ENCODE measurements at places on chromosomes 7 and 10.

GRCh38 chr10:69679736-69680135, 49.7 kb downstream of the FAM241B start:
- no peak for DNase-seq

DNA sequence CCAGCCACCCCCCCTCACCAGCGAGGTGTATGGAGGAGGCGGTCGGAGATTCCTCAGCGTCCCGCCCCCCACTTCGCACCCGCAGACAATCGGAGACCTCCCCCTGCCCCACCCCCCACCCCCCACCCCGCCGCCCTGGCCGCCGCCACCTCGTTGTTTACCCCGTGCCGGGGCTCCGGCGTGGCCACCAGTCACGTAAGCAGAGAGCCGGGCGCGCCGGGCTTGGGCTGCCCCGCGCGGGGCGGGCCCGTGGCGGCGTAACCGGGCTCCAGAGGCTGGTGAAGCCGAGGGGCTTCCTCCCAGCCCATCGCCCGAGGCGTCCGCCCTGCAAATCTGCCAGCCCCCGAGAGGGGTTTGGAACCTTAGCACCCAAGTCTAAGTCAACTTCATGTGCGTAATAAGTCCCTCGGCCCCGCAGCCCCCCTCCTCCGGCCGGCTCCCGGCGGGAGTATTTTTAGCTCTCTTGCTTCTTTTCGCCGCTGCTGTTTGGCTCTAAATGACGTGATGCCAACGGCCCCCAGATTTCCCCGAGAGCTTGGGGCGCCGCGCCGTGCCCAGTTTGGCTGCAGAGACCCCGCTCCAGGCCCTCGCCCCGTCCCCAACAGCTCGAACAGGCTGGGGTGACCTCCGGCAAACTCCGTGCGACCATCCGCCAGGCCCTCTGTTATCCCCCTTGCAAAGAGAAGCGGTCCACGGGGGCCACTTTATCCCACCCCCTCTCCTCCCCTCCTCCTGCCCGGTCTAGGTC, 2.7 kb downstream of the MXI1 start:
- DNase-seq = no peak

GRCh38 chr7:12094365-12094921, 116.7 kb upstream of the TMEM106B start:
- DNase-seq = no peak

GRCh38 chr7:41918597-41918996, 215.7 kb upstream of the INHBA start:
- DNase-seq = peak; percentile 96

- DNase-seq = peak; percentile 22
These were observed 5.1 kb upstream of the MYL7 start for GRCh38 chr7:44145969-44146911.

DNA sequence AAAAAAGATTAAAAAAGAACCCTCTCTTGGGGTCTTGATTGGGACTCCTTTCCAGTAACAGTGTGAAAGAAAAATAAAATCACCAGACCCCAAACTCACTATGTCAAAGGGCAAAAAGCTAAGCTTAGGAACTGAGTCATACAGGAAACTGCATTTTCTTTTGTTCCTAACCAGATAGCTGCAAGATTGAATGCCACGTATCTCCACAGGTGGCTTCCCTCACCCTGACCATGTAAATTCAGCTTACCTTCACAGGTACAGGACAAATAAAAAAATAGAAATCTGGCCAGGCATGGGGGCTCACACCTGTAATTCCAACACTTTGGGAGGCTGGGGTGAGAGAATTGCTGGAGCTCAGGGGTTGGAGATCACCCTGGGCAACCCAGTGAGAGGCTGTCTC, 32.5 kb upstream of the EIF4H start:
- no peak for DNase-seq

GRCh38 chr10:101446947-101447346, 93.0 kb downstream of the BTRC start:
- no peak for DNase-seq

DNA sequence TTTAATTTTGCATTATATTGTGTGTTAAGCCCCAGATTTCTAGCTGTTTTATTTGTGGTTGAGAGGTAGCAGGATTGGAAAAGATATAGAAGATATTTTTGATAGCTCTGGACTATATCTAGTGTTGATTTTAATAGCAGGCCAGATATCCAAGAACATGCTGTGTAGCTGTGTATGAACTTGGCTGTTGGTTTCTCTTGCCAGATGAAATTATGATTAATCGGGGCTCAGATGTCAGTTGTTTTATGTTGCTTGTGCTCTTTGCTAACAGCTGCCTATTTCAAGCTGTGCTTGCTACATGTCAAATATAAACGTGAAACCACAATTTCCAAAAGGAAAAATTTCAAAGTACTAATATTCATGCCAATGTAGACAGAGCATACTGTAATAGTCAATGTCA, 141.1 kb downstream of the GRM3 start:
- no peak for DNase-seq
